T-helper 2 cell (primary cell): ENCODE measurements at places on chromosomes 6 and 20.

- no peak for DNase-seq
Measured at GRCh38 chr6:134995536-134995935, 45.6 kb upstream of the ALDH8A1 start.

DNA sequence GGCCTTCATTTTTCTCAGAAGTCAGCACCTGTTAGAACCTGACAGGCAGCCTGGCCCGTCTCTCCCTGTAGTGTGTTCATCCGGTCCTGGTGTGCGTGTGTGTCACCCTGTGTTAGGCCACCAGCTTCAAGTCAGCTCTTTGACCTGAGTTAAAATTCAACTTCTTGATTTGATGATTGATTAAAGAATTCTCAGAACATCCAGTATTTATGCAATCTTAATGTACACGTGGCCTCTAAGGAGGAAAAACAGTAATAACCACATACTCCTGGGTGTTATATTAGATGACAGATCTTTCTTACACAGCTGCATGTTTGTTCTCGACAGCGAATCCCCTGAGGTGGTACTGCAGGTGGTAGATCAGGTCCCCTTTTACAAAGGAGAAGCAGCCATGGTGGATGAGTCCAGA is 19.1 kb upstream of the TMEM217 start:
- DNase-seq: no peak

DNA sequence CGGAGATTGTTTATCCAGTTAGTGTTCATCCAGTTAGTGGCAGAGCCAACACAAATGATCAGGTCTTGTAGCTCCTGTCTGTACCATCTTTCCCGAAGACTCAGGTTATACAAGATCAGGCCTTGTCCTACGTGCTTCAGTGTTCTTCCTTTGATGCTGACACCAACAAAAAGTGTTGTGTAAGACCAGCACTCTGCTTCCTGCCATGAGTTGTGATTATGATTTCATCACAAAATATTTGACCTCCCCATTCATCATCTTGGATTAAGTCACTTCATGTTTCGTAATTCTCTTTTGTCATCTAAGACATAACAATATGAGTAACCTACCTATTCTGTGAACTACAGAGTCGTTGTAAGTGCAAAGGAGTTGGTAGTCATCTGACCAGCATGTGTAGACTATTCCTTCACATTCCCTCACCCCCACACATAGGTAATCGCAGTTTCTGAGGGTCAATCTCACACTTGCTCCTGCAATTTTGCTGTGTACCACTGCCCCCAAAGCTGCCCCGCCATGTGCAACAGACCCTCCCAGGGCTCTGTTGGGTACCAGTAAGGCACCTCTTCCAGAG is 135.6 kb upstream of the SLC22A23 start:
- no peak for DNase-seq

DNA sequence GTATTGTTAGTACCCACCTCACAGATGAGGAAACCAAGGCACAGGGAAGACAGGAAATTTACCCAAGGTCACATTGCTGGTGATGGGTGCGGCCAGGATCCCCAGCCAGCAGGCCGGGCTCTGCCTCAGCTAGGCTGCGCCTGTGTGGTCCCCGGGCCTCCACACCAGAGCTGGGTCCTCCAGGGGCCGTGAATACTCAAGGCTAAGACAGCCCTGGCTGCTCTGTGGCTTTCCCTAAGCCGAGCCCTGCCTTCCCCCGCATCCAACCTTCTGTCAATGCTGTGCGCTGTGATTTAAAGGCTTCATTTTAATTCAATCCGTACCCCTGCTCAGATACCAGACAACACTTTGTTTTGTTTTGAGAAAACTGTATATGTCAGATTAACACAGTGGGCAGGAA is 246.7 kb downstream of the TTLL2 start:
- DNase-seq: no peak

DNA sequence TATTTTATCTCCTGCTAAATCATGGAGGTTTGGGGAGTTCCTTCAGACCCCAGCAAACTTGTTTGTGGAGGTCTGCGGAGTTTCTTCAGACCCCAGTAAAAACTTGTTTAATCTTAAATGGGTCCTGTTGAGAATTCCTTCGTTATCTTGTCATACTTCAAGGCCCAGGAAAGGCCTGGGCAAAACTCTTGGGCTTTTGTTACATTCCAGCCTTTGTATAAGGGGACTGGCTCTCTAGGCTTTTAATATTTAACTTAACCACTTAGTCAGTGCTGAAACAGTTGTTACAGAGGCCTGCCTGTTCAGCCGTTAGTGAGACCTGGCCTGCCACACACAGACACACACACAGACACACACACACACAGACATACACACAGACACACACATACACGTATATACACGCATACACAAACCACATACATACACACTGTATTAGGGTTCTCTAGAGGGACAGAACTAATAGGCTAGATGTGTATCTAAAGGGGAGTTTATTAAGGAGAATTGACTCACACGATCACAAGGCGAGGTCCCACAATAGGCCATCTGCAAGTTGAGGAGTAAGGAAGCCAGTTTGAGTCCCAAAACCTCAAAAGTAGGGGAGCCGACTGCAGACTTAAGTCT is 21.3 kb upstream of the CST3 start:
- DNase-seq: no peak
